CD4-positive, alpha-beta T cell treated with Interleukin-10 for 1 hour (primary cell): ENCODE measurements at places on chromosomes 3 and 15.
A peak's percentile ranks its signal among the peaks of the same experiment; 100 is the strongest.

DNA sequence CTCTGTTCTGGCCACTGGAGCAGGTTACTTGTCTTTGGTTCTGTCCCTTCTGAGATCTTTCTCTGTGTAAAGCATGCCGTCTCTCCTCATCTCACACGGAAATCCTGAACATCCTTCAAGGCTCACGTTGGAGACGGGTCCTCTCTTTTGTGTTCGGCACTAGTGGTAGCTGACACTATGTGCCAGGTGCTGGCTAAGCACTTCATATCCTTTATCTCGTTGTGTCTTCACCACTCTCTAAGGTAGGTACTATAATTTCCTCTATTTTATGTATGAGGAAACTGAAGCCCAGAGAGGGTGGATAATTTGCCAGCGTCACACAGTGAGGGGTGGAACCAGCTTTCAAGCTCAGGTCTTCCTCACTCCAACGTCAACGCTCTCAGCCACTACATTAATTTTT lies 1.2 kb downstream of the IFT122 start:
- DNase-seq: peak; percentile 37

DNA sequence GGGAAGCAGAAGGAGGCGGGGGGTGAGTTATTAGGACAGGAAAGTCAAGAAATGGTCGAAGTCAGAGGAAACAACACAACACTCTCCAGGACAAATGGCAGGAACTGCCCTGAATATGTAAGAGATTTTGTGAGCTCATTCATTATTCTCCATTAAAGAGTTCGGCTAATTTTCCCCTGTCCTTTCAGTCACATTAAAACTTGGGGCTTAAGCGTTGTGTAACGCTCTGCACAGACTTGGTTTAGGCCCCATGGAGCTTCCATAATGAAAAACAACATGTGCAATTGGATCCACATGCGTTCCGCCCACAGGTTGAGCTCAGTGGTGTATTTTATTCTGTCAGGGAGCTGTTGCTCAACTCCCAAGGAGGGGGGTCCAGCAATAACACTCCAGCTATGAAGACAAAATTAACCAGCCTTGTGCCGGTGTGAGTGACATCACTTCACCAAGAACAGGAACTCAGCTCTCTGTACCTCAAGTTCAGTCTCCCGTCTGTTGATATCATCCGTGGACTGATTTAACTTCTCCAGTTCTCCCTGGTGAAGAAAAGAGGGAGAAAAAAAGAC lies 2.3 kb downstream of the SH3BP5 start:
- no peak for DNase-seq

- no peak for DNase-seq
Measured at GRCh38 chr3:169337500-169338078, 325.9 kb downstream of the MECOM start.

DNA sequence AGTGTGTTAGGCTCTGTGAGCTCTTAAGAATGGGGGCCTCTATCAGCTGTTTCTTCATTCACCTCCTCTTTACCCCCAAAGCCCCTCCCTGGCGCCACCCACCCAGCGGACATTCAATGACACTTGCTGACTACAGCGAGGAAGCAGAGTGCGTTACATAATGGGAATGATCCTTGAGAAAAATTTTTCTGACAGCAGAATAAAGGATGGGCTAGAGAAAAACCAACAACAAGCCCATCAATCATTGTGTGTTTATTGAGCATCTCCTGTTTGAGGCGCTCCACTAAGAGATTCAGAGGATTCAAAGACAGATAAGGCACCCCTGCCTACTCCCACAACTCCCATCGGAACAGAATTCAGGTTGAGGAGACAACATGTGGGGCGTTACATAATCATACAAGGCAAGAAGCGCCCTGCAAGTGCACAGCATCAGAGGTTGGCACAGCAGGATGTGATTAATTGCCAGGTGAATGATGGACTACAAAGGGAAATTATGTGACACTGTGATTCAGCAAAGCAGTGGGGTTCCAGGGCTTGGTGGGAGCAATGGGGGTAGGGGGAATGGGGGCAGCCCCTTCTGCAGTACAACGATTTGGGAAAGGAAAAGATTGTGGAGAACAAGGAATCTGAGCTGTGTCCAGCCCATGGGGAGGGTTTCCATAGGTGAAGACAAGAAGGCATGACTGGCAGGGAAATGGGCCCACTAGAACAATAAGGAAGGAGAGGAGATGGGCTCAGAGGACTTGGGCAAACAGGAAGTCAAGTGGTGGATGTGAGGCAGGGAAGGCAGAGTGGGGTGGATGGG lies 141.3 kb upstream of the ATP2B2 start:
- DNase-seq: no peak

GRCh38 chr15:94324835-94325767 lies 93.7 kb downstream of the MCTP2 start:
- no peak for DNase-seq

- DNase-seq: no peak
Measured at GRCh38 chr3:41369838-41370237, 170.5 kb downstream of the CTNNB1 start.

DNA sequence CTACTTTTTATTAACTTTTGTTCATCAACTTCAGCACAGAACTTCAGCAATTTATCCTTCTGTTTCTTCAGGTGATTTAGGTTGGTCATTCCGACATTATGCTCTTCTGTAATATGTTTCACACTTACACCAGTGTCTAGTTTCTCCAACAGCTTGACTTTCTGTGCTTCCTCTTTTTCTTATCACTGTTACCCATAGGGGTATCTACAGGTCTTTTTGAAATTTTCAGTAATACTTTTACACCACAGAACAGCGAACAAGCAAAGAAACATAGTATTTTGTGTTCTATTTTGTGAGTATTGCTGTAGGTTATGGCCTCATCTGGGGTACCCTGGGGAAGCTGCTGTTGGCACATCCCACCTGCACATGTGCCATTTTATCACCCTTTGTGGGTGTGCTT lies 260.7 kb downstream of the NSUN3 start:
- DNase-seq: no peak

- DNase-seq: no peak
Measured at GRCh38 chr3:53142986-53143385, 12.8 kb upstream of the RFT1 start.

DNA sequence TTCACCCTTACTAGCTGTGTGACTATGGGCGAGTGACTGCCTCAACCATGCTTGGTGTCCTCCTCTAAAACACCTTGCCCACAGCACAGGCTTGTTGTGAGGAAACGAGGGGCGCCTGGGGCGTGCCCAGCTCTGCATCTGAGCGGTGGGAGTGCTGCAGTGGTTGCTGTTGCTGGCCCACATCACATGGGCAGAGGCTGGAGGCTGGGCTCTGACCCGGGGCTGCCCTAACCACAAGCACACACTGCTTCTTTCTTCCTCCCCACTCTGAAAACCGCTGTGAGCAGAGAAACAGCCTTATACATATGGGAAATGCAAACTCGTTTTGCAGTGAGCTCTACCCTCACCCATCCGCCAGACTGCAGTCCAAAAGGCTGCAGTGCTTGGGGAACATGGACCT lies 74.8 kb upstream of the RPL32 start:
- DNase-seq: peak; percentile 55

GRCh38 chr3:20125897-20126296 lies 60.1 kb downstream of the SGO1 start:
- DNase-seq: no peak

GRCh38 chr3:128618398-128618726 lies 32.3 kb downstream of the RPN1 start:
- DNase-seq: no peak

- DNase-seq: no peak
Measured at GRCh38 chr3:178847190-178847589, 224.4 kb downstream of the ZMAT3 start.

DNA sequence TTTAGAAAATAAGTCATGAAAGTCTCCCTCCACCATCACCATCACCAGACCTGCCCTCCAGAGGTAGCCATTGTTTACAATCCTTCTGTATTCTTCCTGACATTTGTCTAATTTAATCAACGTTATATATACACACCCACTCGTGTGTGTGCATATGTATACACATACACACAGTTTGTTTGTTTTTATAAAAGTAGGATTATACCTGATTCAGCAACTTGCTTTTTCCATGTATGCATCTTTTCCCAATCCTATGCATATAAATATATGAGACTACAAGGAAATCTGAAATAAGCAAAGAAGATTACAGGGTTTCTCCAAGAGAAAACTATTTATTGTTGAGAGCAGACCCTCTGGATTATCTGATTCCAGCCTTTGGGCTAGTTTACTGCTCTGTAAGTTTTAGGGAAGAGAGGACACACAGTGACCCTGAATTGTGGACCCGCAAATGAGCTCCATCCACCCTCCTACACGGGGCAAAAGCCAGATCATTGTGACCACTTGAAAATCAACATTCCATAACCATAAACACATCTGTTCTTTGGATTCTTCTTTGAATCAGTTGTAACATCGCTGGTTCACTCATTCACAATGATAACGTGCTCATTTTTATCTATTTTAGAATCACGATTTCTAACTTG lies 104.3 kb downstream of the CPN2 start:
- DNase-seq: no peak

DNA sequence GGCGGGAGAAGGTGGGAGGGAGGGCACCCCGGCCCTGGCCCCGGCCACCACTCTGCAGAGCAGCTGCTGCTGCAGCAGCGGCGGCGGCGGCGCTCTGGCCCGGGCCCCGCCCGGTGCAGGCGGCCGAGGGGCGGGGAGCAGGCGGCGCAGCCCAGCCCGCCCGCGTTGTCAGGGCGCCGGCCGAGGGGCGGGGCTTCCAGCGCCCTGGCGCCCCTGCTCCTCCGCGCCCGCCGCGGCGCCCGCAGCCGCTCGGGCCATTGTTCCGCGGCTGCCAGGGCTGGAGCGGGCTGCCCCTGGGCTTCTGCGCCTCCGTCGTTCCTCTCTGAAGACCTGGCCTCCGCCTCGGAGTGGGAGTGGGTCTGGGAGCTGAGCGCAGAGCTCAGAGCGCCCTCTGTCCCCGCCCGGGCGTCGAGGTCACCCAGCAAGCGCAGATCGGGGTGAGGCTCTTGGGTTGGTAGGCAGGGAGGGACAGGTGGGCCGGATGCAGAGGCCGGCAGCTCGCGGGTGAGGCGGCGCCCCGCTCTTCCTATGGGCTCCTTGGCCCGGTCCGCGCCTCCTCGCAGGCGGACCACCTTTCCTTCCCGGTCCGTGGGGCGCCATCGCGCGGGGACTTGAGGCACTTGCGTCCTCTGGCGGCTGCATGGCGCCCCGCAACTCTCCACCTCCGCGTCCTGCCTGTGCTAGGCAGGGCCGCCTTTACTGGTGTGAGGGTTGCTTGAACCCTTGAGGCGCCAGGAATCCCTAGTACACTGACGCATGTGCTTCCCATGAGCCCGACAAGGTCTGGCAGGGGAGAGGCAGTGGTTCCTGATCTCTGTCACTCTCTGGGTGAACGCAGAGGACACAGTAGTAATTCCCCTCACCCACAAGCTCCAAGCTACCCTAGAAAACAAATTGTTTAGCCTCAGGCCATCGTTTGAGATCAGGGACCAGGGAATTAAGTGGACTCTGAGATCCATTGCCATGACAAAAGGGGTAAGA lies at the start of gene LPCAT4:
LPCAT4 (minus strand) TSS at position 96 of the 981 bp plus-strand sequence. CDS start 96 bp downstream, outside the sequence.
- peak; percentile 92 for DNase-seq

- no peak for DNase-seq
Measured at GRCh38 chr15:45234562-45235235, 17.3 kb upstream of the SLC28A2 start.

- DNase-seq: no peak
Measured at GRCh38 chr3:78221796-78222195, 1181.9 kb downstream of the ROBO2 start.

- no peak for DNase-seq
Measured at GRCh38 chr3:8385848-8386620, 115.6 kb upstream of the LMCD1 start.

DNA sequence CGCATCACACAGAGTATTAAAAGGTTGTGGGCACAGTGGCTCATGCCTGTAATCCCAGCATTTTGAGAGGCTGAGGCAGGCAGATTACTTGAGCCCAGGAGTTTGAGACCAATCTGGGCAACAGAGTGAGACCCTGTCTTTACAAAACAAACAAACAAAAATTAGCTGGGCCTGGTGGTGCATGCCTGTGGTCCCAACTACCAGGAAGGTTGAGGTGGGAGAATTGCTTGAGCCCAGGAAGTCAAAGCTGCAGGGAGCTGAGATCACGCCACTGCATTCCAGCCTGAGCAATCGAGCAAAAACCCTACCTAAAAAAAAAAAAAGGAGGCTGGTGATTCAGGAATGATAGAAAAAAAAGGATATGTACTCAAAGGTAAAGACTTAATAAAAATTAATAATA lies 28.2 kb upstream of the ST6GAL1 start:
- DNase-seq: no peak

- DNase-seq: no peak
Measured at GRCh38 chr15:39578851-39579486, 1.9 kb upstream of the THBS1 start.

DNA sequence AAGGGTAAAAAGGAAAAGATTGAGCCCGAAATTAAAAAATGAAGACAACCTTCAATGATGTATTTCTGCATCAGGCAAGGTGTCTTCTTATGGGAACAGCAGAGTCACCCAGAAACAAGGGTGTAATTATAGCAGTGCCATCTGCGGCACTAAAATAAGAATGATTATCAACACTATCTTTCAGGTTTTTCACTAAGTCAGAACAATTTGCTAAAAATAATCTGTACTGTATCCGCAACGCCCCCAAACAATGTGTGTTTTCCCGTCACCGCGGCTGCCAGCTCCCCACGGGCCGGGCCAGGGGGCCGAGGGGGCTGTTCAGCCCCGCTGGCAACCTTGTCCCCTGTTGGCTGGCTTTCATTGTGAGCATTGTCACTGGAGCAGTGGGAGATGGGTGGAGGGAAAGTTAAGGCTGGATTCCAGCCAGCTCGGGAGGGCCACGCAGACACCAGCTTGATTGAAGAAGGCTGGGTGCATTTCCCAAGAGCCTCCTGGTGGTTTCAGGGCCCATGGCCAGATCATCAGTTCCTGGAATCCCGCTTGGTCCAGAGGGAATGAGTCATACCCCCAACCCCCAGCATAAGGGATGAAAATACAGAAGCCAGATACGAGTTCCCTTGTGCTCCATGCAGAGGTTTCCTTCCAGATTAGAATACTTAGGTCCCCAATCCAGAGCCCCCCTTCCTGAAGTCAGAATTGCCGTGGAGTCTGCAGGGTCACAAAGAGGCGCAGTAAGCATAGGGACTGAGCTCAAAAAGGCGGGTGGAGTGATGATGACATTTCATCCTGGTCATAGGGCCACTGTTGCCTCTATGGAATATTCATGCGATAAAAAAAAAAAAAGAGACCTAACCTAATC lies 90.2 kb upstream of the KLF13 start:
- DNase-seq: no peak

- no peak for DNase-seq
Measured at GRCh38 chr3:126934031-126934531, 48.8 kb upstream of the PLXNA1 start.

DNA sequence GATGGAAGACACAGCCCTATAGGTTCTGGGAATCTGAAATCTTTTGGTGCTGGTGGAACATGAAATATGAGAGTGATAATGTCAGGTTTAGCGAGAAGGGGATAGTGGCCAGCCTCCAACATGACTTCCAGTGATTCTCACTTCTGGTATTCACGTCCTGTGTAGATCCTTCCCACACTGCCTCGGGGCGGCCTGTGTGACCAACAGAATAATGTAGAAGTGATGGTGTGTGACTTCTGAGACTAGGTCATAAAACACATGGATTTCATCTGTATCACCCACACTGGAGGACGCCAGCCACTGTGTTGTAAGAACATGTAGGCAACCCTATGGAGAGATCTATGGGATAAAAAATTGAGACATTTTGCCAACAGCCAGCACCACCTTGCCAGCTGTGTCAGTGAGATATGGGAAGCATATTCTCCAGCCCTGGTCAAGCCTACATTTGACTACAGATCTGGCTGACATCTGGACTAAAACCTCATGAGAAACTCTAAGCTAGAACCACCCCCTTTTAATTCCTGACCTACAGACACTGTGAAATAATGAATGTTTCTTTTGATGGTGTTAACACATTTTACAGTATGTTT lies 25.5 kb upstream of the NUDT16 start:
- DNase-seq: no peak
